ENCODE measurements at places on chromosomes 4 and X.

- no peak for DNase-seq
These were observed 10.1 kb downstream of the SCARB2 start for GRCh38 chr4:76203541-76203940.

DNA sequence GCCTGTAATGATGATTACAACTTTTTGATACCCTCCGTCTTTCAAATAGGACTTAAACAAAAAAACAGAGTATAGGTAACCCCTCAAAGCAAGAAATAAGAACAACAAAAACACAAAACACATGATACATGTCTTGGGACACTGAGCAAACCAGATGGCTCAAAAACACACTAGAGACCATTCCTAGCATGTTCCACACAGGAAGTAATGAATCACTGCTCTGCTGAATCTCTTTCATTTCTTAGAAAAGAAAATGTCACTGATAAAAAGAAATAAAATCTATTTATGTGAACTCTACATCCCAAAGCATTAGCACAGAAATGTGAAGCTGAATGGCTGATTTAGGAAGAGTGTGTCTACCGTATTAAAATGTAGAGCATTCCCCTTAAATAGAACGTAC, 134.5 kb upstream of the IL15 start:
- no peak for DNase-seq

GRCh38 chr4:150591406-150591805, 9.5 kb downstream of the MAB21L2 start:
- no peak for DNase-seq

DNA sequence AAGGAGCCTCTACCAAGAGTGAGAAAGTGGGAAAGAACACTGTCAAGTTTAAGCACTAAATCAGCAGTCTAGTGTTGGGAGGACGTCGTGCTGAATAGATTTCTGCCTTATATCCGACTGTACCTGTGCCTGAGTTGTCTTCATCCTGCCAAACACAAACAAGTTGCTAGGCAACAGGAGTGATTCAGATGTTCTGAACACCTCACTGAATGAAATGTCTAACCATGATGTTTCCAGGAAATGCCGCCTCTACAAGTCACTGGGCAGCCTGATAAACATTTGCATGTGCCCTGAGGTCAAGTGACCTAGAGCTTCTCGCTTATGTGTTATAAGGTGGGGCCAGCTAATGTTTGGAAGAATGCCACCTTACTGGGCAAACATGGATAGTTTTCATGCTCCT, 37.9 kb downstream of the SGMS2 start:
- DNase-seq: no peak

DNA sequence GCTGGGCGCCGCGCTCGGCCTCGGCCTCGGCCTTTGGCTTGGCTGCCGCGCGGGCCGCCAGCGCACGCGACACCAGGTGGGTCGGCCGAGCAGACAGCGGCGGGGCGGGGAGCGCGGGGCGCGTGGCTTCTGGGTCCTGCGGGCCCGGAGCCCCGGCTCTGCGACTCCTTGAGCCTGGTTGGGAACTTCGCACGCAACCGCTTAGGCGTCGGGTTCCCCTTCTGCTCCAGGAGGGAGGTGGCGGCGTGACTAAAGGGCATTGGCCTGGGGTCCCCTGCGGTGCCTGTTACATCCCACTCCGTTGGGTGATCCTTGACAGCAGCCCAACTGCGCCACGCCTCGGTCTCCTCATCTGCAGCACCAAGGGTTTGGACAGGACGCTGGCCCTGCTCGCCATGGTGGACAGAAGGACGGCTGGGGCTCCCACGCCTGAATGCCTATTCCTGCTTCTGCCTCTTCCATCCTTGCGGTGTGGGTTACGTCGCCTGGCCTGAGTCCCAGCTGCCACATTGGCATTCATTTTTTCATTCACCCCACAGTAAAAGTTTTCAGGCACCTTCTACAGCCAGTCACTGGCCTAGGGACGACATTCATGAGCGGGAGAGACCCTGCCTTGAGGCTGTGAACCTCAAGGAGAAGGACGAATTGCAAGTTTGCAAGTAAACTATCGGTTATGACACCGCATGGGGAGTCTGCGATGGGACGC, 631 bp downstream of the EVC start:
- no peak for DNase-seq

DNA sequence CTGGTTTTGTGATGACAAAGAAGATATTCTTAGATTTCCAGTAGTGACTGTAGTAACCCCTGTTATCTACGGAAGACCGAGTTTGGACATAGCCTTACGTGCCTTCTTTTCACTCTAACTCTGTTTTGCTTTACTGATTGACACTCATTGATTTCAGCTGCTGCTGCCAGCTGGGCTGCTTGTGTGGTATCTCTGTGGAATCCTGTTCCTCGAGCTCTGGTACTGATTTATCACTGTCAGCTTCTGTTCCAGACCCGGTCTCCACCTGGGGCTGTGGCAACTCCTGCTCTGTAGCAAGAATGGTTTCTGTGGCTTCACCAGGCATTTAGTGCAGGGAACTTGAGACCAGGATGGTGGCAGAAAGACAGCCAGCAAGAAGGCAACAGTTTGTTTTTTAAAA, 24.6 kb upstream of the LAP3 start:
- DNase-seq: no peak

GRCh38 chrX:84501798-84502628, at the start of gene HDX:
TSS of gene HDX (minus strand) at chrX:84502453. CDS start at chrX:84475397, 27,056 bp downstream.
- DNase-seq: peak; percentile 64

DNA sequence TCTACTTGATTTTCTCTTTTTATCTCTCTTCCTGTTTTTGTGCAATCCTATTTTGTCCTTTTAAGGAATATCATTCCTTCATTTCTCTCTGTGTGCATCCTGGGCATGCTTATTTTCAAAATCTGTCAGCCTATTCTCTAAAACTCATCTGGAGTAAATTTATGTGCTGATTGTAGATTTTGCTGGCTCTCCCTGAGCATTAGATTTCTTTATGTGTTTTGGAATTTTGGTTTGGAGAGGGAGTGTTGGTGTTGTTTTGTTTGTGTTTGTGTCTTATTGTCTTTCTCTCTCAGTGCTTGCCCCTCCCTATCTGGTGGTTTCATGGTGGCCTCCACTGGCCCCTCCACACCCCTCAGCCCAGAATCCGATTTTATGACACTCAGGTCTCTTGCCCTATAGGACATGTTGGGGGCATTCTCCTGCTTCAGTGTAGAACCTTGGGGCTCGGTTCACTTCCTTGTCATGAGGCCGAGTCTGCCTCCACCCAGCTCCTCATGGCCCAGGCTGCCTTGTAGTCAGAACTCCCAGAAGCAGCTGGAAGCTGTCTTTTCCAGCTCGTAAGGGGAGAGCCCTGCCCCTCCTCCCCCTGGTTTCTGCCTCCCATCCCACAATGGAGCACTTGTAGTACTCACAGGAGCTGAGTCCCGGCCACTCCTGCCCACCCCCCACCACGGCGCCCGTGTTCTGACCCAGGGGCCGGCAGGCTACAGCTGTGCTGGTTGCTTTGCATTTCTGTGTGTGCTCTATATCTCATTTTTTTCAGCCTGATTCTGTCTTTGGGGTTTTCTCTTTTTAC, 24.5 kb upstream of the PJA1 start:
- no peak for DNase-seq

DNA sequence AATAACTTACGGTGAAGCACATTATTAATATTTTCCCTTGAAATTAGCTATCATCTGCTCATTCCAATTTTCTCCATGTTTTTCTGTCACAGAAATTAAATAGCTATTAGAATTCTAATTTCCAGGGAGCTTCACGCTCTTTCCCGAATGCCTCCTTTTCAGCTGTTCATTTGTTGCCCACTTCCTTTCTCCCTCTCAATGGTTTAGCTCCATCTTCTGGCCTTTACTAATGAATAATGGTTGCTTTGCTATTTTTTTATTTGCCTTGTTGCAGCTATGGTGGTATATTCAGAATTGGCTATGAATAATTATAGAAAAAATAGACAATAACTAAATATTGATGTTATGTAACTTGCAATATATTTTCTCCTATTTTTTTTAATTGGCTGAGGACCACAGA, 70.5 kb downstream of the GRIA2 start:
- DNase-seq: no peak

DNA sequence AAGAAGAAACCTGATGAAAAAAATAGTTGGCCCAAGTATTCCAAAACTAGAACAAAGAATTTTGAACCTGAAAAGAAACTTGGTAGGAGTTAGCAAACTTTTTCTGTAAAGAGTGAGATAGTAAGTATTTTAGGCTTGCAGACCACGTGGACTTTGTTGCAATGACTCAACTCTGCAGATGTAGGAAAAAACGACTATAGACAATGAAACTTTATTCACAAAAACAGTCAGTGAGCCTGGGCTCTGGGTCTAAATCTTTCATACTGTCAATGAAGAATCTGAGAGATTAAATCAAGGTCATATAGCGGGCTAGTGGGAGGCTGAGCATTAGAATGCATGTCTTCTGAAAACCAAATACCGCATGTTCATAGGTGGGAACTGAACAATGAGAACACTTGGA, 23.0 kb downstream of the SH3D19 start:
- DNase-seq: no peak

GRCh38 chr4:113692809-113693411, 68.6 kb downstream of the CAMK2D start:
- peak; percentile 24 for DNase-seq

DNA sequence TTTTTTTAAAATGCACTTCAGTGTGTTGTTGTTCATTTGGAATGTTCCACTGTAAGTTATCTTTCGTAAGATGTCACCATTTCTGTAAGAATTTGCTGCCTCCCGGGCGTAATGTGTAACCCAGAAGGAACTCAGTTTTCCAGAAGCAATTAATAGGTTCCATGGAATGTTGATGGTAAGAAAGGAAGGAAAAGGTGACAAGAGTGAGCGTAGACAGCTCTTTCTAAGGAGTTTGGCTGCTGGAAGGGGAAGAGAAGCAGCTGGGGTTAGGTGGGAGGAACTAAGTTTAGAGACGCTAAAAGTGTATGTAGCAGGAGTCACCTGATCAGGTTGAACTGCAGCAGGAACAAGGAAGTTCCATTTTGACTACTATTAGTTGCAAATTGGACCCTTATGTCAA, 35.9 kb downstream of the PNMA5 start:
- DNase-seq: no peak

DNA sequence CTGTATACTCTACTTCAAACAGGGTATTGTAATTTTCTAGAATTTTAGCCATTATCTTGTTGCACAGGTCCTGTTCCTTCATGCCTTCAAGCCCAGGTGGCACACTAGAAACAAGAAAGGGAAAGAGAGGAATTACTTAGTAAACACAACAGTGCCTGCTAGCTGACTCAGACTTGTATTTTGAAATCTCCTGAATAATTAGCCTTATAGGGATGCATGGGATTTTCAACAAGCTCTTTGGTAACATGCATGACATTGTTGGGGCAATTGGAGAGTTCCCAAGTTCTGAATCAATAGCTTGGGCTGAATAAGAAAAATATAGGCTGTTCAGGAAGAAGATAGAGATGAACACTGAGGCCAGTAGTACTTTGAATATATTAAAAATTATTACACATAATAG, 118.8 kb downstream of the FAM13A start:
- DNase-seq: no peak

DNA sequence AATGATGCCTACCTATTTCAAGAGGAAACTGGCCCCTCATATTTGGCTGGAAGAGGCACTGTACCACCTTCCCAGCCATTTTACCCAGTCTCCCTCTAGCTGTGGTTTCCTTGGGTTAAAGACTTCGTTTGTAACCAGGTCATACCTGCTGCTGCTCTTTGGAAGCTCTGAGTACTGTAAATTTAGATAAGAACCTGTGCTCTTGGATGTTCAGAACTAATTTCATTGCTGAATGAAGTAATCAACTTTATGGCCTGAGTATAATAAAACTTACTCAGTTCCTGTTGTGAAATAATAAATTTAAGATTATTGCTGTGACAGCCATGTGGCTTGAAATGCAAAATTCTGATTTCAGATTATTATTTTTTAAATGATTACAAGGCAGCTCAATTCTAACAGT, 12.2 kb downstream of the MTTP start:
- DNase-seq: no peak

GRCh38 chr4:144649646-144650045, 3.7 kb downstream of the HHIP start:
- DNase-seq: no peak

DNA sequence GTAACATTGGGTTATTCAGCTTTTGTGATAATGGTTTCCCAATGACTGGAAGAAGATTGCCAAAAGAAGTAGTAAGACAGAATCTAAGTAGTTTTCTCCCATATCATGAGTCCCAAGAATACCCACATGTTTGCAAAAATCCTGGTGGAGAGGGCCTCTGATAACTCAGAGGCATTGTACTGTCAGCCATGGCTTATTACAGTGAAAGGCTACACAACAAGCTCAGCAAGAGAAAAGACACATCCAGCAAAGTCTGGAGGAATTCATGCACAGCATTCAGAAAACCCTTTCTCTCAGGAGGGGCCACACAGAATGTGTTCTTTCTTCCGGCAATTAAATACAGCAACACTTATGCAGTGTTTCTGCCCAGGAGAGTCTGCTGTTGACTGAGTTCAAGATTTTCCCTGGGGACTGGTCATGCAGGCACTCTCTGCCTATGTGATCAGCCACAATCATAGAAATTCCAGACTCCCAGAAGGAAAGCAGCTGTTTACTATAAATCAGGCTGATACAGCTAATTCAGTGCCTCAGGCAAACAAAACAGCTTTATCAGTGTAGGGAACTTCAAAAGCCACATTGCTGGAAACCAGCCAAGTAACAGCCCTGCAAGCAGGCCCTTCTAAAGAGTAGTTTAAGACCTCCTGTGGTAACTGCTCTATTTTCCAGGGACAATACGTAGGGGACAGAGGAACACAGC, 937.1 kb downstream of the CCSER1 start:
- DNase-seq: no peak

- DNase-seq: no peak
These were observed 233.8 kb downstream of the FSTL5 start for GRCh38 chr4:161929956-161930355.

GRCh38 chr4:2832981-2833670, 10.5 kb upstream of the ADD1 start:
- DNase-seq: no peak

- DNase-seq: no peak
These were observed 177.5 kb downstream of the EDA start for GRCh38 chrX:69793260-69793935.

DNA sequence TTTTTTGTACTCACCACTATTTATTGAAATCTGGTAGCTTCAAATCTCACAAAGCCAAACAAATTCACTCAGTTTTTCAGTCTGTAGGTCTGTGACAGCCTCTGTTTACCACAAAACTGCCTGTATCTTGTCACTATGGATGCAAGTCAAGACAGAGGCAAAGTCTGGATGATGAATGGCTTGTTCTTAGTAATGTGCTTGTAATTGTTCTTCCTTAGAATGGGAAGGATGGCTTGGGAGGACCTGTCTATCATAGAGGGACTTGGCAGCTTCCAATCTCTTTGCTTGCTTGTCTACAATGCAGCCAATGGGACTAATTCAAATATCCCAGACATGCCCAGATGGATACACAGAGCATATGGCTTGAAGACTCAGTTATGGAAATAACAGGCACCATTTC, 141.2 kb upstream of the SCML1 start:
- DNase-seq: no peak

DNA sequence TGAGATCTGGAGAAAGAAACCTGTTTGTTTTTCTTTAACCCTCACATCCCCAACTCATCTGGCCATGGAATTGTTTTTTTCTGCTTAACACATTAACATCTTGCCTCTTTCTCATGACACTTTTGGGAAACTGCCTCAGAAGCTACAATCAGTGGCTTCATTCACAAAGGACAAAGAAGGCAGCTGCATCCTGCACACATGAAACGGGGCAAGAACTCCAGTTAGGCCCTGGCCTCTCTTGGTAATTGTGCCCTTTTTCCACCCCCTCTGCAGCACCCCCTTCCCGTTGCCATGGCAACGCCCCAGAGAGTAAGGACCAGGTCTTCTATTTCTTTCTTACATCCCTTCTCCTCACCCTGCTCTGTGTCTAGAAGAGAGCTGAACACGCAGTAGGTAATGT, 103.4 kb downstream of the PDGFRA start:
- DNase-seq: no peak
